OCI-M1 (cell line): ENCODE measurements at places on chromosomes 6 and 20.

GRCh38 chr6:33993653-33994471 lies 152.0 kb downstream of the GRM4 start:
- DNase-seq = no peak

DNA sequence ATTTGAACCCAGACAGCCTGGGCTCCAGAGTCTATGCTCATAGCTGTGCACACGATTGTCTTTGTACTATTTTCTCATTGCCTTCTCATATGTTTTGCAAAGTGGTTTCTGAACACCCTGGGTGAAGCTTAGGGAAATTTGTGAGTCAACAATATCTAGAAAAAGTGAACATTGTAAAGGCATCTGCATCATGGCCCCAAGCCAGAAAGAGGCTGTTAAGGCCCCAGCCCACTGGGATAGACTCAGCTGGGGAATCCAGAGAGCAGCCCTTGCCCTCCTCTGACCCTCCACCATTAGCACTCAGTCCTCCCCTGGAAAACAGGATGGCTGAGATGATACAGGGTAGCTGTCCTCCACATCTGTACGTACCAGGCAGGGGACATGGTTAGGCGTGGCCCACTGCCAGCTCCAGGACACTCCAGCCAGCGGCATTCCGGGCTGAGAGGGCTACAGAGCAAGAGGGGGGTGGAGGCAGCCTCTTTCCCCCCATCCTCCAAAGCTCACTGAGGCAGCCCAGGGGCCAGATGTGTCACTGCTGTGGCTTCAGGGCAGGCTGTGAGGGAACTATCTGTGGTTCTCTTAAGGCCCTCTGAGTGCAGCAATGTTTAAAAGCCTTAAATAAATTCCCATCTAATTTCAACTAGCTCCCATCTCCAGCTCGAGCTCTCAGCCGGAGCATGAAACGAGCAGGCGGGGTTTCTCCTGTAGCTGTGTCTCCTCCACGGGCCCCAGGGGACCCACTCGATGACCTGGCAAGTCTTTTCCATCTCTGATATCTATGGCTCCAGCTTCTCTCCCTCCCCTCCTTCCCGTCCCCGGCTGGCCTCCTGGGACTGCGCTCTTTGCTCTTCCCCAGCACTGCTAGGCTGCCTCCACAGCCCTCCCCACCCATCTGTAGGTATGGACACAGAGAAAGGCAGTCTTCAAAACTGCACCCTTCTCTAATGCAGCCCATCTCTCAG lies 209.4 kb upstream of the LRFN2 start:
- DNase-seq = no peak

- no peak for DNase-seq
Observed at GRCh38 chr6:34239500-34239825, 2.8 kb downstream of the HMGA1 start.

- DNase-seq = peak; percentile 77
Observed at GRCh38 chr6:43823879-43824702, 54.1 kb downstream of the VEGFA start.

- DNase-seq = no peak
Observed at GRCh38 chr6:54846243-54846856, at the start of gene FAM83B. Gene FAM83B (plus strand): TSS chr6:54846771. CDS start chr6:54870247, 23,476 bp downstream.

GRCh38 chr6:143241911-143242310 lies 181.2 kb downstream of the AIG1 start:
- no peak for DNase-seq

DNA sequence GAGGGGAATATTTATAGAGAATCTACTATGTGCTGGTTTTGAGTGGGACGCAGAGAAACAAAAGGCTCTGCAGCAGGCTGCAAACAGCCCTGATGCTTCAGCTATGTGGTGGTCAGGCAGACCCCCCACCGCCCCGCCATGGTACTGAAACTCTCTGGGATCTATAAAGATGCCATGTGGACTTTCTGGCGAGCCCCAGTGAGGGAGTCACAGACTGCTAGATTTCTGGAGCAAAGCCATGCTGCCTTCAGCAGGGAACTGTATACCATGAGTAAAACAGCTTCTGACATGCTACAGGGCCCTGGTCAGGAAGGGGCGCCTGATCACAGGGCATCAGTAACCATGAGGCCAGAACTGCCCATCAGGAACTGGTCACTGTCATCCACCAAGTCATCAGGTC lies 19.2 kb upstream of the BPIFB1 start:
- no peak for DNase-seq

- DNase-seq = no peak
Observed at GRCh38 chr20:6698723-6699122, 68.8 kb upstream of the BMP2 start.

GRCh38 chr6:8468552-8469356 lies 33.4 kb upstream of the SLC35B3 start:
- DNase-seq = no peak

DNA sequence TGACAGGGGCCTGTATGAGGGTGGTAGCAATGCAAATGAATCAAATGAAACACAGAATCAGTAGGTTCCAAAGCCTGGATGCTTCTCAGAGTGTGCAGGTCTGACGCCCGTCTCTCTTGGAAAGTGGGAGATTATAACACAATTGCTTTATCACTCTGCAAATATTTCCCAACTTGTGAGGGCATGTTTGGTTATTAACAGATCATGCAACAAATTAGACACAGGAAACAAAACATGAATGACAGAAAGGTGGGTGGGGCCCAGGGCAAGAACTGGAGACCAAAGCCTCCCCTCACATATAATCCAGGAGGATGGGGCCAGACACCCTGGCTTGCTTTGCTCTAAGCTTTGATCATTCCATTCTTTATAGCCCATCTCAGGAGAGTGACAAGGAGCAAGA lies 108.6 kb upstream of the MRPS10 start:
- DNase-seq = no peak

DNA sequence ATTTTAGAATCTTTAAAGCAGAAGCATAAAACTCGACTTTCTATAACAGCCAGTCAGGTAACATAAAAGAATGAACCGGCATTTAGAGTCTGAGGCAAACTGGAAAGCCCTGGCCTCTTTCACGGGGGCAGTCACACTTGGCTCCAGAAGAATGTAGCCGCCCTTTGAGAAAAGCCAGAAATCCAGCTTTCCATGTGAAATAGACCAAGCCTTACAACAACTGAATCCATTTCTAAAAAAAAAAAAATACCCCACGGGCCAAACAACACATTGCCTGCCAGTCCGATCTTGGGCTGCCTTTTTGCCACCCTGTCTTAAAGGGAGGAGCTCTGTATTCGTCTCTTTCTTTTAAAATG lies 252.9 kb upstream of the TAB2 start:
- no peak for DNase-seq

- no peak for DNase-seq
Observed at GRCh38 chr20:35006531-35006971, 50.9 kb downstream of the MYH7B start.

DNA sequence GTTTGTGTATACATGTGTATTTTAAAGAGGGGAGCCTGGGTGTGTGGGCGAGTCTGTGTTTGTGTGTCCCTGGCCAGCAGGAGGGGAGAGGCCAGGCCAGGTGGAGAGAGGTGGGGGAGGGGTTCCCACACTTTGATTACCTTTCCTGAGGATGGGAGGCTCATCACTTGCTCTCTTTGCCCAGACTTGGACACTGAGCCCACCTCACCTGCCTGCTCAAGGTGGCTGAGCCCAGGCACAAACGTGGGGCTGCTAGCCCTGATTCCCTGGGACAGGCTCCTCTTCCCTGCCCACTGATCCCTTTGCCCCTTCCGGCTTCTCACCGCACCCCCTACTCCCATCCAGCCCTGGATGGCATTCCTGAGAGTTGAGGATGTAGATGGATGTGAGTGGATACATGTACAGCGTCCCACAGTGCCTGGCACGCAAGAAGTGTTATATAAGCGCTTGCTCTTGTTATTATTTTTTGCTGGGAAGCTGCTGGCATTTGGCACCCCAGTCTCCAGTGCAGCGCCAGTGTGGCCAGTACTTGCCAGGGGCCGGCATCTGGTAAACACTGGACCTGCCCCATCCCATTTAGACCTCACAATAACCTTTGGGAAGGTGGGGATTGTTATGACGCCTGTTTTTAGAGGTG lies 2.7 kb downstream of the CEBPB start:
- DNase-seq = no peak

- peak; percentile 58 for DNase-seq
Observed at GRCh38 chr20:58889334-58889760, 36.8 kb downstream of the GNAS start.

DNA sequence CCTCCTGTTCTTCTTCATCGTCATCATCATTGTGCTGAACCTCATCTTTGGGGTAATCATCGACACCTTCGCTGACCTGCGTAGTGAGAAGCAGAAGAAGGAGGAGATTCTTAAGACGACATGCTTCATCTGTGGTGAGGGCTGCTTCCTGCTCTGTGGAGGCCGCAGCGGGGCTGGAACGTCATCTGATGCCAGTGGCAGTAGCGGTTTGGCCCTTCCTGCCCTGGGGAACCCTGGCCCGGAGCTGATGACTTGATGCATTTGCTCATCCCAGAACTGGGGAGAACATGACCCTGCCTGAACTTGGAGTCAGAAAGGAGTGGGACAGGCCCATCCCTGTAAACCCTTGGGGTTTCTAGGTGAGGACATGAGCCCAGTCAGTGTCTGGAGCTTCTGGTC lies 18.7 kb downstream of the UQCC2 start:
- no peak for DNase-seq

DNA sequence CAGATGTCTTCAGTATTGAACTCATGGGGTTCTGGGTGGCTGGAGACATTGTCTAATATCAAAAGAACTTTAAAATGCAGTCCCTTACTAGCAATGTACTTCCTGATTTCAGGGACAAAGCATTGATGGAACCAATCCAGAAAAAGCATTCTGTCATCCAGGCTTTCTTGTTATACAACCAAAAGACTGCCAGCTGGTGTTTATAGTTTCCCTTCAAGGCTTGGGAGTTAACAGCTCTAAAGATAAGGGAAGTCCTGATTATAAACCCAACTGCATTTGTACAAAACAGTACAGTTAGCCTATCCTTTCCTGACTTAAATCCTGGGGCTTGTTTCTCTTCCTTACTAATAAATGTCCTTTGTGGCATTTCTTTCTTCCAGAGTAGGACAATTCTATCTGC lies 160.0 kb downstream of the COL21A1 start:
- DNase-seq = peak; percentile 38

DNA sequence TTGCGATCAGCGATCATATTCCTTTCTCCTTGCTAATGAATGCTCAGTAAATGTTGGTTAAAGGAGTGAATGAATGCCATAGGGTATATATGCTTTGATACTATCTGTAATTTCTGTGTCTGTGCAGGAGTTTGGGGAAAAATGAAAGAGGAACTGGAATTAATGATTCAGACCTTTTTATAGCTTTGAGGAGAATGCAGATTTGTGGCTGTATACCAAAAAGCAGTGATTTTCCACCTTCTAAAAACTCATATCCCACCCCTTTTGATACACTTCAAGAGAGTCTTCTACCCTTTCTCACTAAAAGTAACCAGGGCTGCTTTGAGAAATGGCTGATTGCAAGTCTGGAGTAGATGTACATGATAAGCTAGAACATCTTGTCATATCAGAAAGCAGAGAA lies 26.6 kb upstream of the SUMO4 start:
- peak; percentile 39 for DNase-seq

DNA sequence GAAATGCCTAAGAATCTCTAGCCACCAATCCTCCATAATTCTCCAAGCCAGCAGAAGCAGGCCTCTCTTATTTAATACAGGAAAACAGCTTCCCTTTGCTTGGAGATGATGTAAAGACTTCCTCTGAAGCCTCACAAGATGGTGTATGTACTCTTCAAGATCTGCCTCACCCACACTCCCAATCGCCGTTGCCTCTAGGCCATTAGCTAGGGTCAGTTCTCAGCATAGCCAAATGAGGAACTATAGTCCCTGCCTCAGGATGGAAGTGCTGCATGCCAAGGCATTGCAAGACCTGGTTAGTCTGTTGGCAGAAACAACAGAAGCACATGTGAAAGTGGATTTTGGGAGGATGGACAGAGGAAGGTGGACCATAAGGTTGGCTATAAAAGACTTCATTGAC lies 139.1 kb downstream of the SCML4 start:
- DNase-seq = peak; percentile 15

DNA sequence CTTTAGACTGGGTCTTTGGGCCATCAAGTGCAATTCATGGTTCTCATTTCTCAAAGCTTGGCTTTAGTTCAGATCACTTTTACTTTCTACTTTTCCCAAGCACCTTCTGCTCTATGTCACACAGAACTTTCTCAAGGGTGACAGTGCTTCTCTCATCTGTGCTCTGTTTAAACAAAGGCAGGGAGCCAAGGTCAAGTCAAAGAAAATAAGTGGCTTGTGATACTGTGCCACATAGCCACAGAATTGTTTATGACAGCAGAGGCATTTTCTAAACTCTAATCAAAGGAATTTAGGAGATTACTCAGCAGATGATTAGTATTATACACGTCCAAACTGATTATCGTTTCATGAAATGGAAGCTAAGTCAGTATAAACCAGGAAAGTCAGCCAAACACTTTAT lies 348.0 kb downstream of the HDGFL1 start:
- DNase-seq = no peak

DNA sequence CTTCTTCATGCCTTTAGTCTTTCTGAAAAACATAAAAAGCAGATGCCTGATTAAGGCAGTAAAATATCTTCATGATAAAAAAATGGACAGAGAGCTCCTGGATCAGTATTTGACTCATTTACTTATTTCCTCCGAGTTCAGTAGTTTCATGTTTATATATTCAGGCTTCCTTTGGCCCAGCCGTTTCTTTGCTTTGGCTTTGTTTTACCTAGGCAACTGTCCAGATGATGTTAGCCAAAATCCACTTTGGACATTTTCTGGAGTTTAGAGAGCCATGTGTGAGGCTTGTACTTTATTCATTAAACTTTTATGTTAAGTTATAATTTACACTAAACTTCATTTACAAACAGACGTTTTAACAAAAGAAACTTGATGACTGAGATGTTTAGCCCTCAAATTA lies 307.1 kb upstream of the RSPO3 start:
- DNase-seq = no peak

DNA sequence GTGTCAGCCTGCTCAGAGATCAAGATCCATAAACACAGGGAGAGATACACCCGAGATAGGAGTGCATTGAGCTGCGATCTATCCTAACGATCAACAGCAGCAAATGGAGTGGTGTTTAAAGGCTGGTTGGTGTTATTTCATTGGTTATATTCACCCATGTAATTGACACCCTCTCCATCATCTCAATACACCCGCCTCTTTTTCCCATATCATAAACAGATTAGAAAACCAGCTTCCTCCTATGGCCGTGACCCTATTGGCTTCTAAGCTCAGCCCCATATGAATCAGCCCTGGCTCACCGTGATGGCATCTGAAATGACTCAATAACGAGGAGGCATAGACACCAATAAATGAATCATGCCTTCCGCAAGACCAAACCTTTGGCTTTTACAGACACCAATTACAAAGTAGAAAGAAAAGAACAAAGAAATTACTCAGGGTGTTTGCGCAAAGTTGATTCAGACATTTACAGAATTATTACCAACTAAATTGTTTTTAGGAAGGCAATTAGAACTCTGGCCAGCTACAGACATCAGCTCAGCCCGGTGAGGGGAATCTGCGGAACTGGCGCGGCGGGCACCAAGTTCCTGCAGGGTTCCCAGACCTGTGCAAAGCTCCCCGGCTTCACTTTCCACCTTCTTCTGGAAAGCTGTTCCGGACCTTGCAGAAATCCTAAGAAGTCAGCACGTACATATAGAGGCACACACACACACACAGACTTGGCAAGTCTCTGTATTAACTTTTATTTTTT lies 11.5 kb downstream of the PMEPA1 start:
- DNase-seq = no peak
